ENCODE measurements at places on chromosomes 5 and 9. TPM values are rescaled to one million over a fixed set of nuclear protein-coding genes. Genes with fewer than 3 reads are reported as not detected.

PCDHGB4 gene
- total RNA-seq: not detected

MGAT1 gene
- 258 TPM for total RNA-seq

SPTAN1 gene
- total RNA-seq: 103 TPM

PRPF4 gene
- total RNA-seq: 51.8 TPM

HSPB3 gene
- not detected for total RNA-seq

DHX29 gene
- total RNA-seq: 31.5 TPM

CDH18 gene
- total RNA-seq: not detected

C9orf152 gene
- total RNA-seq: not detected

CARTPT gene
- not detected for total RNA-seq

C9orf85 gene
- 23.7 TPM for total RNA-seq

INSL6 gene
- total RNA-seq: not detected

TMEM252 gene
- not detected for total RNA-seq

KCNIP1 gene
- total RNA-seq: not detected

CKS2 gene
- 653 TPM for total RNA-seq

KIF12 gene
- total RNA-seq: 1.0 TPM

TAF1L gene
- total RNA-seq: under 0.01 TPM

AK8 gene
- total RNA-seq: 3.6 TPM

OLFM1 gene
- 5.9 TPM for total RNA-seq

PALM2AKAP2 gene
- total RNA-seq: not detected

SWI5 gene
- total RNA-seq: 25.9 TPM

ADAMTS19 gene
- total RNA-seq: not detected

PTPDC1 gene
- 4.1 TPM for total RNA-seq

CDH10 gene
- total RNA-seq: not detected

BSPRY gene
- total RNA-seq: 0.64 TPM

SVEP1 gene
- total RNA-seq: not detected

BNC2 gene
- total RNA-seq: 5.0 TPM

PCDHB2 gene
- total RNA-seq: 17.6 TPM

LRRC26 gene
- total RNA-seq: not detected

ENTR1 gene
- 85.0 TPM for total RNA-seq

CCNI2 gene
- not detected for total RNA-seq

CTSL gene
- total RNA-seq: 52.7 TPM

NPR3 gene
- total RNA-seq: not detected

C9orf153 gene
- not detected for total RNA-seq

CBY3 gene
- total RNA-seq: not detected

CTSV gene
- 18.6 TPM for total RNA-seq

TSLP gene
- total RNA-seq: not detected

AMBP gene
- total RNA-seq: not detected

NOP16 gene
- total RNA-seq: 44.4 TPM

ANKRD34B gene
- total RNA-seq: not detected

BTNL3 gene
- total RNA-seq: not detected

AIF1L gene
- 26.9 TPM for total RNA-seq

PCDH12 gene
- not detected for total RNA-seq

FAM120A gene
- 38.9 TPM for total RNA-seq

CCDC180 gene
- 2.4 TPM for total RNA-seq

FBP2 gene
- 0.14 TPM for total RNA-seq

CDC23 gene
- total RNA-seq: 25.4 TPM

DMGDH gene
- total RNA-seq: not detected

SOHLH1 gene
- total RNA-seq: not detected

FOXD4L6 gene
- not detected for total RNA-seq

SLC1A3 gene
- not detected for total RNA-seq

CENPK gene
- total RNA-seq: 36.4 TPM

IFNA2 gene
- not detected for total RNA-seq

GLRA1 gene
- not detected for total RNA-seq

BTF3 gene
- 310 TPM for total RNA-seq

ANKRD31 gene
- 2.8 TPM for total RNA-seq

ALAD gene
- 13.7 TPM for total RNA-seq

PRSS3 gene
- not detected for total RNA-seq

NR5A1 gene
- 0.54 TPM for total RNA-seq

All from G401 (cell line).